ENCODE measurements at places on chromosomes 2 and 18.
A peak's percentile ranks its signal among the peaks of the same experiment; 100 is the strongest.

GRCh38 chr2:1248187-1248586 lies 165.1 kb upstream of the TPO start:
- DNase-seq = no peak

DNA sequence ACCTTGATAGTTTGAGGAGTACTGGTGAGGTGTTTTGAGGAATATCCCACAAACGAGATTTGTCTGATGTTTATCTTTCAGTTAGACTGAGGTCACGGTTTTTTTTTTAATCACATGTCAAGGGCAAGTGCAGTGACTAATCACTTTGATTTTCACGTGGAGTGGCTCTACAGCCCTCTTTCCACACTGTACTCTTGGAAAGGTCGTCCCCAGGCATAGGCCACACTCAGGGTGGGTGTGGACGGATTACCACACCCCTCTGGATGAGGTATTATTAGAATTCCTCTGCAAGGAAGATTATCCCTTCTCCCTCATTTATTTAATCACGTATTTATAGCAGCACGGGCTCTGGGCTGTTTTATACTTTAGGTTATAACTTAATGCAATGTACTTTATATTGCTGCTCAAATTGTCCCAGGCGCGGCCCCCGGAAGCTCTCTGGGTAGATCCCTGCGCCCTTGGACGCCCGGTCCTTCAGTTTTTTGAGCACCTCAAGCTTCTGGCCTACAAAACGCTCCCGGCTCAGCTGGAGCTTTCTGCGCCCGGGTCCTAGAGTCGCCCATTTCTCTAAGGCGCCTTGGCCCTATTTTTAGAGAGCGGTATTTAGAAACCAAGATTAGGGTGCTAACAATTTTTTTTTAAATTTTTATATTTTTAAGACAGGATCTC lies 515 bp upstream of the PLEKHB2 start:
- peak; percentile 56 for DNase-seq

DNA sequence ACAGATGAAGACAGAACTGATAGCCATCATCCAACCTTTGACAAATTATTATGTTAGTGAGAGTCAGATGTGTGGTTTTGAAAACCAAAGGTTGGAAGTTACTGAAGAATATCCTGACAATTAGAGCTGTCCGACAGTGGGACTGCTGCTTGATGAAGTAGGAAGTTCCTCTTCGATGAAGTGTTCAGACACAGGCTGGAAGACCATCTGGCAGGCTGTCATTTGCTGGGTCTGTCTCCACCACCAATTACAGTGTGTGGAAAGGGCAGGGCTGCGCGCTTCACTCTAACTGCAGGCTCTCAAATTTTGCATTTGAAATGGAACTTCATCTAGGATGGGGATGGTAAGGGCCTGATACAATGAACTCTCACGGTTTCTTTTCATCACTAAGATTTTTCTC lies 313.8 kb downstream of the PIK3C3 start:
- DNase-seq = no peak

DNA sequence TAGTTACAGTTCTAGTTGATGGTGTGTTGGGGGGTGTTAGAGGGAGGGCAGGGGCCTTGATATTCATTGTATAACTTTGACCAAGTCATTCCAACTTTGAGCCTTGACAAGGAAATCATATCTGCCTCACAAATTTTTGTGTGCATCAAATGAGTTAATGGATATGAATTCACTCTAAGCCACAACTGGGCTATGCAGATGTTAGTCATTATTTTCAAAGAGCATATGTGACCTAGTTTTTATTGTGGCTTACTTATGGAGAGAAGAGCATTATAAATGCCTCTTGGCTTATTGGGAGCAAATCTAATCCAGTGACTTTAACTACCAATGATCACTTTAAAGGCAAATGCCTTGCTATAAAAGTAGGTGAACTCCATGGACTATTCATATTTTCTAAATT lies 250.2 kb downstream of the LPIN1 start:
- no peak for DNase-seq

- DNase-seq = no peak
These were observed 30.7 kb downstream of the METTL8 start for GRCh38 chr2:171402906-171403580.

DNA sequence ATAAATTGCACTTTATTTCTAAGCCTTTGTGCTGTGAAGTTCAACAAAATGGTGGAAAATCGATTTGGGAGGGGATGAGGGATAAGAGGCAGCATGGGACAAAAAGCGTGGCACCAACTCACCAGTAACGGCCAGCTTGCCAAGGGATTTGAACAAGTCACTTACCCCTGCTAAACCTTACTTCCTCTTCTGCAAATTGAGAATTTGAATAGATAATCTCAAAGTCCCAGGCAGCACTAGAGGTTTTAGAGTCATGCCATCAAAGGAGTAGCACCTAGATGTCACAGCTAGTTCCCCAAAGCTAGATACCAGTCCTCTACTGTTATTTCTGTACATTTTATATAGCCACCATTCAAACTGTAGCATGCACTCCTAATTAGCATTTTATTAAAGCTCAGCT lies 83.7 kb upstream of the VRK2 start:
- DNase-seq = no peak

GRCh38 chr2:199875400-199875799 lies 24.4 kb upstream of the FTCDNL1 start:
- DNase-seq = no peak

GRCh38 chr2:21256006-21256405 lies 132.2 kb downstream of the TDRD15 start:
- no peak for DNase-seq

- no peak for DNase-seq
These were observed 12.8 kb upstream of the WIPF1 start for GRCh38 chr2:174610243-174610995.

DNA sequence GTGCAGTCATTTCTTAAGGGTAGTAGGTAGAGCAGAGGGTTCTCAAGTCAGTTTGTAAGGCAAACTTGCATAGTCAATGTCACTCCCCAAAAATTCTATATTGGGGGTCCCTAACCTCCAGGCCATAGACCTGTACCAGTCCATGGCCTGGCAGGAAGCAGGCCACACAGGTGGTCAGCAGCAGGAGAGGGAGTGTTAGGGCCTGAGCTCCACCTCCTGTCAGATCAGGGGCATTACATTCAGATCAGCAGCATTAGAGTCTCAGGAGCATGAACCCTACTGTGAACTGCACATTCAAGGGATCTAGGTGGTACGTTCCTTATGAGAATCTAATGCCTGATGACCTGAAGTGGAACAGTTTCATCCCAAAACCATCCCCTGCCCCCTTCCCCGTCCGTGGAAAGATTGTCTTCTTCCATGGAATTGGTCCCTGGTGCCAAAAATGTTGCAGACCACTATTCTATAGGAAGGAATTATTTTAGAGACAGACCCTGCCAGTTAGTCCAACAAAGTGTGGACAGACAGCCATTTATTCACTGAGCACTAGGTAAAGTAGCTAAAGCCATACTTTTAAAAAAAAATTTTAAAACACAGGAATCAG lies 6.7 kb downstream of the COA5 start:
- peak; percentile 23 for DNase-seq

DNA sequence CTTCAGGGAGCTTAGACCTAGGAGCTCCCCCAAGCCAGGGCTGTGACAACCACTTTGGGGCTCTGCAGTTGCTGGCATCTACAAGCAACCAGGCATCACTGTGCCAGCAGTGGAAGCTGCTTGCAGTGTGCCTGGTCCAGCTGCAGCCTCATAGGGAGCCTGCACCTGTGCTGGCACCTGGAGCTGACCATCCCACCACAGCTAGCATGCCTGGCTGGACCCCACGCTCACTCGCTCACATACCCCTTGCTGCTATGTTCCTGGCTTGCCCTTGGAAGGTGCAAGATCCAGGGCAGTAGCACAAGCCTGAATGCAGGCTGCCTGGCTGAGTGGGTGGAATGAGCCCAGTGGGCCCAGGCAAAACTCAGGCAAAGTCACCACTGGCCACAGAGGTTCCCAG lies 82.5 kb downstream of the ZNF804A start:
- no peak for DNase-seq

DNA sequence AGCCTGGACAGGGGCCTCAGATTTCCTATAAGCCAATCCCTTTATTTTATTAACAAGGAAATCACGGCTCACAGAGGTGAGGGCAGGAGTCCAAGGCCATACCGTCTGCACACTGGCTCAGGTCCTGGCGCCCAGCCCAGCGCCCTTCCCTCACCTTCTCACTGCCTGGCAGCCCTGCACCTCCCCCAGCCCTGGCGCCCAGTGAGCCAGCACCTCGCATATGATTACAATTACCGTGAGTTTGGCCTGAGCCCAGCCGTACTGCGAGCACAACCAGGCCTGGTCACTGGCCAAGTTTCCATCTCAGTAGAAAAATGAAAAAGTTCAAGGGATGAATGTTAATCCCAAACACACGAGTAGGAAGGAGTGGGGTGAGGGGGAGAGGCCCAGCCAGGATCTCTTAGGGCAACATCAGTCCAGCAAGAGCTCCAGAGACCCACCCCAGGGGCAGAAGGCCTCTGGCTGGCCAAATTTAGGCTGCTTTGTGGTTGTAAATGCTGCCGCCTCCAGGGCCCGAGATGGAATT lies 68.4 kb downstream of the MCFD2 start:
- DNase-seq = no peak

- no peak for DNase-seq
These were observed 588 bp upstream of the CCDC93 start for GRCh38 chr2:118014492-118014824.

GRCh38 chr18:51721996-51722395 lies 524.5 kb upstream of the MEX3C start:
- DNase-seq = no peak

DNA sequence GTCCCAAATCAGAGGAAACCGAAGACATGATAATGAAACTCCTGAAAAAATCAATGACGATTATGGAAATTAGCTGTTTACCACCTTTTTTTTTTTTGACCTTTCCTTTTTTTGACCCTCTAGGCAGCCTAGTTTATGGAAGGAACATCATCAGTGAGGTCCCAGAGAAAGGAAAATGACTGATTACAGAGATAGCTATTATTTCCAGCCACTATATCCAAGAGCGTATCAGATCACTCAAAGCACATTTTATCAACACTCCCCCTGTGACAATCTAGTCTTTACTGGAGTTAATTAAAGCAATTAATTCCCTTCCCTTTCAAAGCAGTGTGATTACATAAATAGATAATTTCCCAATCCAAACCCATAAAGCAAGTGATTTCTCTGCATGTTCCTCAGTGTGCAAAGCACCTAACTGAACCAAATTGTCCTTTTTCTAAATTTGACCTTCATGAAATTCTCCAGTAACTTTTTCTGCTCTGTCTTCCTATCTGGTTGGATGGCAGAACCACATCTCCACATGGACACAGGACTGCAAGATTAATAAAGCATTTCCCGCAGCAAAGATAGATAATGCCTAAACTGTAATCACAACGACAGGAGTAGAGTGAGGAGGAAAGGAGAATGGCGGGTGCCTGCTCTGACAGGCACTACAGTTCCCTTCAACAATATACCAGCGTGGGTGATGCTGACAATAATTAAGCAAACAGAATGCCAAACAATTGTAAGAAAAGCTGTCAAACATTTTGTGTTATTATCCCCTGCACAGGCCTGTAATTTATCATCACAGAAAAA lies 194.4 kb downstream of the SLC8A1 start:
- DNase-seq = no peak

DNA sequence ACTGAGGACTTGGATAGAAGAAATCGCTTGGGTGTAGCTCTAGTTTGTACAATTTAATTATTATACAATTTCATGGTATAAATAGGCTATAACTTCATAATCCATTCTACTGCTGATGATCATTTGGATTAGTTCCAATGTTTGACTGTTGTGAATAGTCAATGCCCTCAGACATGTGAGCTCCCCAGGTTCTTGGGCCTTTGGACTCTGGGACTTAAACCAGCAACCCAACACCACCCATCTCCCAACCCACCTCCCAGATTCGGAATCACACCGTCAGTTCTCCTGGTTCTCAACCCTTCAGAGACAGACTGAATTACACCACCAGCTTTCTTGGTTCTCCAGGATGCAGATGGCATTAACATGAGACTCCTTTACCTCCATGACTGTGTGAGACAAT lies 84.6 kb upstream of the DNMT3A start:
- DNase-seq = no peak

GRCh38 chr18:46759890-46760289 lies 3.0 kb upstream of the ST8SIA5 start:
- peak; percentile 39 for DNase-seq

DNA sequence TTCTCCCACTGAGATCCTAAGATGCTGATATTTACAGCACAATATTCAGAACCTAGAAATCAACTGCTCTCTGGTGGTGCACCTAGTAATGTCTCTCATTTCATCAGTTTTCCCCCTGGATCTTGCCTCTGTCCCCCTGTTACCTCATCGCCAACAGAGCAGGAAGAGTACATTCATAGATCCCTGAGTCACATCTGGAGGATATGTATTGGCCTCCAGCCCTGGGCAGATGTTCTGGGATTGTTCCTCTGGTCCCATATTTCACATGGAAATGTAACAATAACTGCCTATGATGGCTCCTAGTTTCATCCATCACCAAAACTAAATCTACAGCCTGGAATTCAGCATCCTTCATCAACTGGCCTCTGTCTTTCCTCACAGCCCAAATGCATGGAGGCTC lies 278.8 kb upstream of the SLC14A2 start:
- DNase-seq = no peak

- DNase-seq = no peak
These were observed 57.1 kb upstream of the KLHL29 start for GRCh38 chr2:23327887-23328286.

GRCh38 chr2:193462411-193462810 lies 1267.7 kb upstream of the TMEFF2 start:
- DNase-seq = no peak

DNA sequence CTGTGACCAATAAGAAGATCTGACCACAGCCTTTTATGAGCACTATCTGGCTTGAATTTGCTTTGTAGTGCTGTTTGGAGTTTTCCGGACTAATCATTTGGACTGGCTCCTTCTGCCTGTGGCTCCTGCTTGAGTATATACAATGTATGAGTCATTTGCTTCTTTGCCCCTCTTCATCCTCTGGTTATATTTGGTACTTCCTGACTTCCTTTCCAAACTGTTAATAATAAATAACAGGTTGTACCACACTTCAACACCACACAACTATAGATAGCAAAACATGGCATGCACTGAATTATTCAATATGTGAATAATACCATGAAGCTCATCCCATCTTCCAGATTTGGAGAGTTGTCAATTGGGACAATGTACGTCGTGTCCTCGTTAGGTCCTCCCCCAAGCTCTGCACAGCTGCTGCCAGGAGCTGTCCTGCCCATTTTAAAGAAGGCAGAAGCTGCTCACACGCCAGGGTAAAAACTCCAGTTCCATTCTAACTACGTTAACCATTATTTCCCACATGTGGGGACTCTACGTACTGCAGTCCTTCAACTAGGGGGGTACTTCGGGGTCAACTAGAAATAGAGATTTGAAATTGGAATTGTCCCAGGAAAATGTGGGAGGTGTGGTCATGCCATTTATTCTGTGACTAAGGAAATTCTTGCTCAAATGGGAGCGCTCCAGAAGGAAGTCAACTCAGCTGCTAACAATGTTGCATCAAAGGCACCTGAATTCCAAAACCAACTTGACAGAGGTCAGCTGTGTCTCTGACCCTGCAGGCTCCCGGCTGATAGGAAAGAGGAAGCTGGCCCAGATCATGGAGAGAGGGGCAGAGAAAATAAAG lies 38.1 kb downstream of the ST8SIA5 start:
- DNase-seq = no peak
